ENCODE measurements at places on chromosomes 2 and 18.

- no peak for DNase-seq
Measured at GRCh38 chr2:201996006-201996405, 37.6 kb upstream of the FZD7 start.

DNA sequence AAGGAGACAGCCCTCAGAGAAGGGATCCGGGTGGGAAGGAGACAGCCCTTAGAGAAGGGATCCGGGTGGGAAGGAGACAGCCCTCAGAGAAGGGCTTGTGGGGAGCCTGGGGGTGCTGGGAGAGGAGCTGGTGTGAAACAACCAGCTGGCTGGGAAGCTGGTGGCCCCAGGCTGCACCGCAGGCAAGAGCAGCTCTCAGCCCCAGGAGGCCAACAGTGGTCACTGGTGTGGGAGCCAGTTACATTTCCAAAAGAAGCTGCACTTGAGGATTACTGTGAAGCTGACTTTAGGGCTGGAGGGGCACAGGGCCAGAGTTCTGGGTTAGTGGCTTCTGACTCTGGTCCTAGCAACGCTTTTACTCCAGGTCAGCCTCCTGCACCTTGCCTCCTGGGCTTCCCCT lies 3.3 kb downstream of the HES6 start:
- DNase-seq, result peak; percentile 53

DNA sequence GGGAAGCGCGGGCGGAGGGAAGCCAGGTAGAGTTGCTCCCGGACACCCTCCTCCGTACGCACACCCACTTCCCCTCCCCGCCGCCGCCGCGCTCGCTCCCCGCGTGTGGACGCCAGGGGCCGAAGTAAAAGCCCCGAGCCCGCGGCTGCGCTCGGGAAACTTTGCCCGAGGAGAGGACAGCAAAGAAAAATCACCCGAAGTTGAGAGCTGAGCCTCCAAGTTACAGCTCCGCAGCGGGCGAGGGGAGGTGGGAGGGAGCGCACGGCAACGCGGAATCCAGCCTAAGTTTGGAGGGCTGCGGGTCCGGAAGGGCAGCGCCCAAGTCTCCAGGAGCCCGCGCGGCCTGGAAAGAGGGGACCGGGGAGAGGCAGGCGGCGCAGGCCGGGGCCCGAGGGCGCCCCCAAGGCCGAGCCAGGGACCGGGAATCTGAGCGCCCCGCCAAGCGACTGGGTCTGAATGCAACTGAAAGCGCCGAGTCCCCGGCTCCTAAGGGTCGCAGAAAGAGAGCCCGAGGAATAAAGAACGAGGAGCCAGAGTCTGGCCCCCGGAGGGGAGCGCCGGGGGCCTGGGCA lies 706 bp upstream of the BCL11A start:
- peak; percentile 63 for DNase-seq

DNA sequence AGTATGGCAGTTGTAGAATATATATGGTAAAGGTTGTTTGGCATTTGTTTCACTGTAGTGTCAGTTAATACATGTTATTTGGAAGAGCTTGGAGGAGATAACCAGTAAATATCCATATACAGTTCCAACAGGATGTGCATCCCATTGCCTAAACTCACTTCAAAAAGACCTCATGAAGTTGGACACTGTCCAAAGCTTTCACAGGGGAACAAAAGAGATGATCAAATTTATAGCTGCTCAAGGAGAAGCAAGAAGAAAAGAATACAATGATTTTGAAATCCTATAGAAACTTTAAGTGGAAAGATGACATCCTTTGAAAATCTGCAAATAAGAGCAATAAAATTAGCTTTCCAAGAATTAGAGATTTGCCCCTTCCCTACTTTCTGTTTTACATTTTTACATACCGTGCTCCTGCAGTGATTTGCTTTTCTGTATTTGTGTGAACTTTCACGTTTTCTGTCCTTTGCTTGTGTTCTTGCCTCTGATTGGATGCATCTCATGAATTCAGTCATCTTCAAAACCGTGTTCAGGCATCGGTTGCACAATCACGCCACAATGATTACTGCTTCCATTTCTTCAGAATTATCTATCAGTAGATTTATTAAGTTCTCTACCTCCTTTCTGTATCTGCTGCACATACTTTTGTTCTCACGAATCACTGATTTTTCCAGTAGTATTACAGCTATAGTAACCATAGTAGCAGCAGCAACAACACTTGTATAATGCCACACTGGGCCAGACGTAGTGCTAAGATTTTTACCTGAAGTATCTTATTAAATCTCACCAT lies 83.8 kb downstream of the PARD3B start:
- no peak for DNase-seq

GRCh38 chr2:138234265-138234664 lies 267.3 kb upstream of the SPOPL start:
- no peak for DNase-seq

DNA sequence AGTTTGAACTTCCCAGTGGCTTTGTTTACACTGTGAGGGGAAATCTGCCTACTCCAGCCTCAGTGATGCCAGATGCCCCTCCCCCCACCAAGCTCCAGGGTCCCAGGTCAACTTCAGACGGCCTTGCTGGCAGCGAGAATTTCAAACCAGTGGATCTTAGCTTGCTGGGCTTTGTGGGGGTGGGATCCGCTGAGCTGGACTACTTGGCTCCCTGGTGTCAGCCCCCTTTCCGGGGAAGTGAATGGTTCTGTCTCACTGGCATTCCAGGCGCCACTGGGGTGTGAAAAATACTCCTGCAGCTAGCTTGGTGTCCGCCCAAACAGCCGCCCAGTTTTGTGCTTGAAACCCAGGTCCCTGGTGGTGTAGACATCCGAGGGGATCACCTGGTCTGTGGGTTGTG lies 70.0 kb upstream of the NEUROD1 start:
- no peak for DNase-seq

GRCh38 chr2:110816404-110817365 lies 84.3 kb downstream of the ACOXL start:
- DNase-seq, result no peak

Data from activated effector memory CD4-positive, alpha-beta T cell treated with anti-CD3 and anti-CD28 coated beads, Interleukin-2, amount 50 U/mL, for 16 hours (primary cell).